ENCODE measurements at places on chromosomes 5 and 9.

DNA sequence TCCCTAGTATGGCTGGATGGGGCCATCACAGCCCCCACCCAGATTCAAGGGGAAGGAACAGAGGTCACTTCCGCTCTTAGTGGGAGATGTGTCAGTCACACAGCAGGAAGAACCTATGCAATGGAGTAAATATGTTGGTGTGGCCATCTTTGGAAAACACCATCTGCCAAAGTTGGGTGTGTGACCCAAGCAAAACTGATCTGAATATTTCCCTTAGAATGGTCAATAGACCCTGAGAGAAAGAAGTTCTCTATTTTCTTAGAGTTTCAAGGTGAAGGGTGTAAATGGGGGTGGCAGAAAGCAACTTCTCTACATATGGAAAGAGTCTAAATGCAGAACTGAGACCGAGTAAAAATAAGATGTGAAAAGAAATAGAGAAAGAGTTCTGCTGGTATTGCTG lies 212.7 kb downstream of the ESM1 start:
- DNase-seq: no peak

DNA sequence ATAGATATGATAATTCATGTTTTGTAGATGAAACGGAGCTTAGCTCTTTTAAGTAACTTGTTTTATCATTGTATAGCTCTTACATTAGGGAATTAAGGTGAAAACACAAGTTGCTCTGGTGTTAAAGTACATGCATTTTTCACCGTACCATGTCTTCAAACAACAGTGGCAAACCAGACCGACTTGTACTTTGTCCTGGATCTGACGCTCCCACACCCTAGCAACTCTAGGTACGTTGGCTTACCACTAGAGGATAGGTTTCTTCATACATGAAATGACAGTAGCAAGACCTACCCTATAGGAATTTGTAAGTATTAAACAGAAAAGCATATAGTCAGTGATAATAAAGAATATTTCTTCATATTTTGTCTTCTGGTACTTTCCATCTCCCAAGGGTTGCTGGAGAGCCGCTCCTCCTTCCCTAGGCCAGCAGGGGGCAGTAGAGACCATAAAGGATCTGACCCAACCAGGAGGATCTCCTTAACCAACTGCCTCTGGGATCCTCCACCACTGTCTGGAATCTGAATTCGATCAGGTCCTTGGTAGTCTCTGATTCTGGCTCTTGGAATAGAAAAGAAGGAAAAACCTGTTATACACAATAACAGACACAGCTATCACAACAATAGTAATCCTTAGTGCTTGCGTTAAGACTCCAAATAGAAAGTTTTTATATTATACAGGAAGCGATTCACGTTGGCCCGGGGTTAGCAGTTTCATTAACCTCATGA lies 136.7 kb downstream of the CAVIN4 start:
- peak; percentile 90 for DNase-seq

- no peak for DNase-seq
Measured at GRCh38 chr9:84705128-84705527, 35.6 kb downstream of the NTRK2 start.

GRCh38 chr5:141360685-141361084 lies 891 bp downstream of the PCDHGB2 start:
- DNase-seq: no peak

DNA sequence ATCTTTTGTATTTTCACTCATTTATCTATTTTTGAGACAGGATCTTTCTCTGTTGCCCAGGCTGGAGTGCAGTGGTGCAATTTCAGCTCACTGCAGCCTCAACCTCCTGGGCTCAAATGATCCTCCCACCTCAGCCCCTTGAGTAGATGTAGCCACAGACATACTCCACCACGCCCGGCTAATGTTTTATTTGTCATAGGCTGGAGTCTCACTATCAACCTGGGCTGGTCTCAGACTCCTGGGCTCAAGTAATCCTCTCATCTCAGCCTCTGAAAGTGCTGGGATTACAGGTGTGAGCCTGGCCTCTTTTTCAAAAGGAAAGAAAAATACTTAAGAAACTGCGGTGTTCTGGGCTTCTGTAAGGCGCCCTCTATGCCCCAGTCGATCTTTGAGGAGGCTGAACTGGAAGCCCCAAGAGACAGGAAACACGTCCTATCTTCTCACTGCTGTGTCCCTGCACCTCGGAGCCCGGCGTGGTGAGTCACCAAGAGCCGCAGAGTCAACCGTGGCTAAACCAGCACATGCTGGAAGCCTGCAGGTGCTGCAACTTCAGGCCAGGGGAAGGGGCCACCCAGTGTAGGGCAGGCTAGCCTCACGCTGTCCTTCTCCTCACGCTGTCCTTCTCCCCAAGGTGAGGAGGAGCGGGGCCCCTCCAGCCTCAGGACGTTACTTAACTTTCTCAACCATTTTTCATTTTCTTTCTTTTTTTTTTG lies 15.2 kb upstream of the LHX3 start:
- no peak for DNase-seq

GRCh38 chr9:129554649-129555048 lies 66.3 kb downstream of the C9orf50 start:
- DNase-seq: no peak

DNA sequence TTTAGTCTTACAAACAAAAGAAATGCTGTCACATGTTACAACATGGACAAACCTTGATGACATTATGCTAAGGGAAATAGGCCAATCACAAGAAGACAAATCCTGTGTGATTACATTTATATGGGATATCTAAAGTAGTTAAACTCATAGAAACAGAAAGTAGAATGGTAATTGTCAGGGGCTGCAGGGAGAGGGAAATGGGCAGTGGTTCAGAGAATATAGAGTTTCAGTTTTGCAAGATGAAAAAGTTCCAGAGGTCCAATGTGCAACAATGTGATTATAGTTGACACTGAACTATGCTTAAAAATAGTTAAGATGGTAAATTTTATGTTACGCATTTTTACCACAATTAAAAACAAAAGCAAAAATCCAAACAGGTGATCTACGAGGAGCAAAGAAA lies 265.5 kb downstream of the NDUFS4 start:
- DNase-seq: peak; percentile 41

- DNase-seq: peak; percentile 73
Measured at GRCh38 chr5:135356522-135357318, 42.3 kb downstream of the MACROH2A1 start.

GRCh38 chr5:74404574-74405508 lies 235.7 kb downstream of the ENC1 start:
- no peak for DNase-seq

DNA sequence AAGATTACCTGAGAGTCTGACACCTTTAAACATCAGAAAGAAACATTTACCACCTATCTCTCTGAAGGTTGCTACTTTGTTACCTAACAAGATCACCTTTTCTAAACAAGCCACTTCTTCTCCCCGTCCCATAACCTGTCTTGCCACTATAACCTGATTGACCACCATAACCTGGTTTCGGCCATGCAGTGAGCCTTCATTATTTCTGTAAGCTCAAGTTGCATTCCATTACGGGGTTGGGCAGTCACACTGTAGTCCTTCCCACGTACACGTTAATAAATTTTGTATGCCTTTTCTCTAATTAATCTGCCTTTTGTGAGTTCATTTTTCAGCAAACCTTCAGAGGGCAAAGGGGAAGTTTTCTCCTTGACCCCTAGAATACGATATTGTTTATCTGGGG lies 28.0 kb upstream of the CCNG1 start:
- no peak for DNase-seq

DNA sequence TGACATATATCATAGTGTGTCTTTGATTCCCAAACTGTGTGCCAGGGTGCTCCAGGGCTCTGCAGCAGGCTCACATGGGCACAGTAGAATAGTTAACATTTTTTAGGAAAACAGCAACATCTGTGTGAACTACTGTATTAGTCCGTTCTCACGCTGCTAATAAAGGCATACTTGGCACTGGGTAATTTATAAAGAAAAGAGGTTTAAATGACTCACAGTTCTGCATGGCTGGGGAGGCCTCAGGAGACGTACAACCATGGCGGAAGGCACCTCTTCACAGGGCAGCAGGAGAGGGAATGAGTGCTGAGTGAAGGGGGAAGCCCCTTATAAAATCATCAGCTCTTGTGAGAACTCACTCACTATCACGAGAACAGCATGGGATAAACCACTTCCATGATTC lies 82.7 kb downstream of the EGFLAM start:
- no peak for DNase-seq

GRCh38 chr9:98555651-98556465 lies 152.9 kb downstream of the GABBR2 start:
- DNase-seq: no peak

GRCh38 chr5:963673-964531 lies 44.7 kb upstream of the NKD2 start:
- peak; percentile 80 for DNase-seq

- DNase-seq: no peak
Measured at GRCh38 chr5:34412736-34413135, 243.4 kb upstream of the RAI14 start.

- DNase-seq: peak; percentile 62
Measured at GRCh38 chr5:107794741-107795140, 124.0 kb upstream of the EFNA5 start.

DNA sequence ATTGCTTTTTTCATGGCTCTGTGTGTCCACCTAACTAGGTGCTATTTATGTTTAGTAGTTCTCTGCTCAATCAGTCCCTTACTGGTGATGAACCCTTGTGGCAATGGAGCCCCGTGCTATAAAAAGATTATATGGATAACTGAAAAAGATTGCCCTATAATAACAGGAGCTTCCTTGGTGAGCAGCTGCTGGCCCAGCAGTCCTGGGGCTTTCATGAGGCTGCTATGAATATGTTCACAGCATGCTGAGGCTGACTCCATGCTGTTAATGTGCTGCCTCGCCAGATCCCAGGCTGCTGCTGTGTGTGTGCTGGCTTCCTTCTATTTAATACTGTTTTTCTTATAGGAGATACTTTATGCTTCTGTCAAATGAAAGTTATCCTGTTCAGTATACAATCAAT lies 357.5 kb downstream of the TAF11L14 start:
- peak; percentile 19 for DNase-seq

DNA sequence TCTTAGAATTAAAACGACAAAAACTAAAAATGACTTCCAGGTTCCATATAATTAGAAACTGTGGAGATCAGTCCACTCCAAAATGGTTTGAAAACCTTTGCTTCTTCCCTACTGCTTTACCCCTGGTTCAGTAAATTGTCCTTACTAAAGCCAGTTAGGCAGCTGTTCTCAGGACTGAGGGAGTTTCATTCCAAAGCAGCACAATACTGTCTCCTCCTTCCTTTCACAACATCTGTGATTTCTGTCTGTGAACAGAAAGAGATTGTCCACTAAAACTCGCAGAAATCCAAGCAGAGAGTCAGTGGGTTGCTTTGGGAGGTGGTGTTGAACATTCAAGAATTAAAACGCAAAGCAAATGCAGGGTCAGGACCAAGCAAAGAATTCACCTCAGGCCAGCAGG lies 740.8 kb upstream of the ZNF608 start:
- peak; percentile 55 for DNase-seq

- no peak for DNase-seq
Measured at GRCh38 chr9:101197026-101197425, 168.5 kb downstream of the PLPPR1 start.

DNA sequence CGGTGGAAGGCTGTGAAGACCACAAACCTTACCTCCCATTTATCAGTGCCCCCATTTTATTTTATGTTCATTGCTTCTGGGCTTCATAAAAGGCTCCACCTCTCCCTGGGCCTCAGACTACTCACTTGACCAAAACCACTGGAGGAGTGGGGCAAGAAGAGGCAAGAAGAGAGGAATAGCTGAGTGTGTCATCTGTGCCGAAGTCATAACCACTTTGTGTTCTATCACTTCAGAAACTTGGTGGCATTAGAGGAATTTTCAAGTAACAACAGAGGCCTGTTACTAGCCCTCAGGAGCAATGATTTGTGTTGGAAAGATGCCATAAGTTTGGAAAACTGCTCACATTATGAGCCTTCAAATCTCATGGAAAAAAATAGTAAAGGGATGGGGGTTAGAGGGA lies 88.7 kb upstream of the PIK3R1 start:
- no peak for DNase-seq

GRCh38 chr5:115888027-115888426 lies 46.3 kb downstream of the AP3S1 start:
- peak; percentile 17 for DNase-seq

DNA sequence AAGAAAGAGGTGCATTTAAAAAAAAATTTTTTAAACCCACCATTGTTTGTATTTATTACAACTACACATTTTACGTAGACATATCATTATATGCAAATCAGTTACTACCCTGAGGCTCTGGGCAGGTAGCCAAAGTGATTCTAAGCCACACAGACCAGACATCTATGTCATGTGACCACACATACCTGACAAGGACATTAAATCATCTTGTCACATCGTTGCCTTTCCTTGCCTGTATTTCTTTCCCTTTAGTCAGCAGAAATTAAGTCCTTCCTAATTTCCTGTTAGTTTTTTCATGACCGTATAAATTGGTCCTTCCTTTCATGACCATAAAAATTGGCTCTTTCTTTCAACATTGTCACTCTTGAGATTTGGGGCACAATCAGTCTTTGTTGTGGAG lies 134.2 kb upstream of the MARCHF11 start:
- no peak for DNase-seq

DNA sequence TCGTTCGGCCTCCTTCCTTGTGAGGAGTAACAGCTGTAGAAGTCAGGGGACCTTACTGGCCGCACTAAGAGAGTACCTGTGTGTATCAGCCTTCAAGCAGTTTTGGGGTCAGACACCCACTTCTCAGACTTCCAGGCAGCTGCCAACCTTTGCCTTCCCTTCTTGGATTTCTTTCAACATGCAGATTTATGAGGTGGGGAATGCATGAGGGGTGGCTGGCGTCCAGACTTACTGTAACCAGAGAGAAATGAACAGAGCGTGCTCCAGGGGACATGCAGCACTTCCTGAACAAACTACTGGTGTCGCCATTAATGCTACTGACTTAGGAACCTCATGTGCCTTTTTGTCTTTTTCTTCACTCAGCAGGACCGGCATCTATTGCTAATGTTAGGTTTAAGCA lies 46.7 kb downstream of the INSYN2B start:
- DNase-seq: no peak

GRCh38 chr9:116313638-116314037 lies 160.0 kb downstream of the PAPPA start:
- no peak for DNase-seq

DNA sequence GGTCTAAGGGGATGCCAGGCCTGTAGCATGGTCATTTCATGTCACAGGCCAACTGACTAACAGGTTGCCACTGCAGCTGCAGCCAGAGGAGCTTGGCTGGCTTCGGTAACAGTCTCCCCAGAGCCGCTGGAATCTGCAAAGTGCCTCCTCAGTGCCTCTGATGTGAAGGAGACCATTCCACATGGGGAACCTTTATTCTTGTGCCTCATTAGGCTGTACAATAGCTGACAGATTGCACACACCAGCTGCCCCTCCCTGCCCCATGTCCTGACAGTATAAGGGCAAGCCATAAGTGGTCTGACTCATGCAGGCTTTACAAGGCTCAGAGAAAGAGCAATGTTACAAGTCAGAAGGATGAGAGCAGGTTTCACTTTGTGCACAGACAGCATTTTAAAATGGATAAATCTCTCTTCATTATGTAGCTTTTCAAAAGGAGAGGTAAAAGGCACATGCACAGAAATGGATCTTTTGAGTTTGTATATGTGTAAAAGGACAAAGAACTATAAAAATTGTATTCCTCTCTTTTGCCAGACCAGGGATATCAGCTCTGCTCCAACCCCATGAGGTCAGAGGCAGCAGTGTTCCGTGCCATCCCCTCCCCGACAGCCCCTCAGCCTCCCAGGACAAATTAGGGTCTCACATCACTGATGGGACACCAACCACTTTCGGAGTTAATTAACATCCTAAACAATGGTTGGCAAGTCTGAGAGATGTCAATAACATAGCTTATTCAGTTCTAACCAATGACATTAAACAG lies 467.8 kb downstream of the TMEM232 start:
- peak; percentile 55 for DNase-seq

GRCh38 chr5:163727028-163727427 lies 221.6 kb downstream of the MAT2B start:
- no peak for DNase-seq

- DNase-seq: no peak
Measured at GRCh38 chr5:82217917-82218316, 60.2 kb downstream of the RPS23 start.
